ENCODE measurements at places on chromosomes 13 and 19. TPM values are rescaled to one million over a fixed set of nuclear protein-coding genes. Genes with fewer than 3 reads are reported as not detected.
A peak's percentile ranks its signal among the peaks of the same experiment; 100 is the strongest.

DNA sequence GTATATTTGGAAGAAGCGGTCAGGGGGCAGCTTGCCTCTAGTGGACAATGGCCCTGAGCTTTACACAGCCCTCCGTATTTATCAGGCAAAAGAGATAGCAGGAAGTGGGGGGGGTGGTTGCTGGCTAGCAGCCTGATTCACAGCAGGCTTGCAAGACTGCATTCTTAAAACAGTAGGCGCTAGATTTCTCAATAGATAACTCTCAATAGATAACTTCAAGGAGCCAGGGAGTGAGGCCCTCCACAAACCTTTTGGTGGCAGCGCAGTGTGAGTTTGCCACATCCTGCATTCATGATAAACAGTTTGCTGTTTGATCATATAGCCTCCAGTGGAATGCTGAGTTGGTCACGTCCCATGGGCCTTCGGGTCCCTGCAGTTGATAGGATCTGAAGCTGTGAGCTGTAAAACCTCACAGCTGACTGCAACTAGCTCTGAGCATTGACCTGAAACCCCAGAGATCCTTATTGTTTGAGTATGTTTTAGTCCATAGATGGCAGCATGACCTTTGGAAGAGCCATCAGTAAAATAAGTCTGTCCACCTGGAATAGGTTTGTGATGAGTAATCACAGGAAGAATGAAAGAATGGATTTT is 12.2 kb downstream of the FPR3 start:
- H3K4me1 ChIP-seq, result peaks cover 34% of the 10 kb centered on the region
- no peak overlapping the region for H3K4me3 ChIP-seq
- peak; percentile 32 for DNase-seq
- no peak overlapping the region for H3K27ac ChIP-seq

The JAK3 gene
- 5.9 TPM for total RNA-seq

The KLHL1 gene
- not detected for total RNA-seq

The CKM gene
- total RNA-seq, result not detected

DNA sequence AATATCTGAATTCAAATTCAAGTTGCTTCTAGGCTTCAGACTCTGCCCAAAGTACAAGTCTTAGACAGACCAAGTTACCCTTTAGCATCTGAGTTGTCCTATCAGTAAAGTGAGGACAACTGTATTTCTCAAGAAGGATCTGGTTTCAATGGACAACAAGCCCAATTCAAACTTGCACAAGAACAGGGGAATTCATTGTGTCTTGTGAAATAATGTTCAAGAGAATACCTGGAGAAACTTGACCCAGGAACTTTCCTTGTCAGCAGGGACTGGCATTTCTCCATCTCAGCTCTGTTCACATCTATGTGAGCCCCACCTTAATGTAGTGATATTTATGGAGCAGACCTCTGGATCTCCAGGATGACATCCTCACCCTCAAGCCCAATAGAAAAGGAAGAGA is 894.9 kb upstream of the SLC10A2 start:
- H3K4me1 ChIP-seq, result no peaks in the 10 kb centered on the region
- H3K27me3 ChIP-seq, result no peaks in the 10 kb centered on the region
- no peak overlapping the region for H3K27ac ChIP-seq
- no peak for DNase-seq

GRCh38 chr19:39139971-39140453 is 14.4 kb downstream of the PAK4 start:
- no peaks in the 10 kb centered on the region for H3K27me3 ChIP-seq
- DNase-seq, result no peak
- H3K4me1 ChIP-seq, result no peaks in the 10 kb centered on the region
- no peaks in the 10 kb centered on the region for H3K36me3 ChIP-seq

The ADGRE3 gene
- total RNA-seq, result not detected

GRCh38 chr13:87906411-87906810 is 235.2 kb downstream of the SLITRK5 start:
- no peaks in the 10 kb centered on the region for H3K36me3 ChIP-seq
- H3K27me3 ChIP-seq, result no peaks in the 10 kb centered on the region
- no peak for DNase-seq

- DNase-seq, result no peak
- no peak overlapping the region for H3K27ac ChIP-seq
- H3K4me3 ChIP-seq, result no peak overlapping the region
- no peaks in the 10 kb centered on the region for H3K27me3 ChIP-seq
- peaks cover 6% of the 10 kb centered on the region for H3K36me3 ChIP-seq
- H3K4me1 ChIP-seq, result no peaks in the 10 kb centered on the region
Observed at GRCh38 chr13:32682740-32683139, 96.5 kb downstream of the PDS5B start.

DNA sequence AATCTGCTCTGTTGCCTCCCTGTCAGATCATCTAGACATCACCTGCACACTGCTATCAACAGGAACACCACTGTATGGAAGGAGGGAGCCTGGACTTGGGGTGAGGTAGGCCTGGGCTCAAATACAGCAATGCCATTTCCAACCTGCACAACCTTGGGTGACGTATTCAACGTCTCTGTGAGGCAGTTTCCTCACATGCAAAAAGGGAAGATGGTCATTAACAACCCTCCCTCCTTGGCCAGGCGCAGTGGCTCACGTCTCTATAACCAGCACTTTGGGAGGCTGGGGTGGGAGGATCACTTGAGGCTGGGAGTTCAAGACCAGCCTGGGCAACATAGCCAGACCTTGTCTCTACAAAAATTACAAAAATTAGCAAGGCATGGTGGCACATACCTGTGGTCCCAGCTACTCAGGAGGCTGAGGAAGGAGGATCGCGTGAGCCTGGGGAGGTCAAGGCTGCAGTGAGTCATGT is 13.1 kb downstream of the XRCC1 start:
- no peaks in the 10 kb centered on the region for H3K36me3 ChIP-seq
- DNase-seq, result no peak
- no peaks in the 10 kb centered on the region for H3K27me3 ChIP-seq
- H3K4me1 ChIP-seq, result peaks cover 8% of the 10 kb centered on the region
- no peak overlapping the region for H3K4me3 ChIP-seq
- H3K27ac ChIP-seq, result peak overlapping the region; percentile 71

The HS6ST3 gene
- 0.11 TPM for total RNA-seq

The LRRC4B gene
- not detected for total RNA-seq

GRCh38 chr13:32587011-32587810 is 959 bp downstream of the PDS5B start:
- H3K36me3 ChIP-seq, result no peaks in the 10 kb centered on the region
- no peaks in the 10 kb centered on the region for H3K27me3 ChIP-seq
- DNase-seq, result peak; percentile 87
- H3K4me3 ChIP-seq, result peak overlapping the region; percentile 97

- peak overlapping the region; percentile 78 for H3K27ac ChIP-seq
- peak; percentile 92 for DNase-seq
- peaks cover 33% of the 10 kb centered on the region for H3K4me1 ChIP-seq
- no peaks in the 10 kb centered on the region for H3K36me3 ChIP-seq
Observed at GRCh38 chr19:5048091-5048726, 79.3 kb downstream of the KDM4B start.

DNA sequence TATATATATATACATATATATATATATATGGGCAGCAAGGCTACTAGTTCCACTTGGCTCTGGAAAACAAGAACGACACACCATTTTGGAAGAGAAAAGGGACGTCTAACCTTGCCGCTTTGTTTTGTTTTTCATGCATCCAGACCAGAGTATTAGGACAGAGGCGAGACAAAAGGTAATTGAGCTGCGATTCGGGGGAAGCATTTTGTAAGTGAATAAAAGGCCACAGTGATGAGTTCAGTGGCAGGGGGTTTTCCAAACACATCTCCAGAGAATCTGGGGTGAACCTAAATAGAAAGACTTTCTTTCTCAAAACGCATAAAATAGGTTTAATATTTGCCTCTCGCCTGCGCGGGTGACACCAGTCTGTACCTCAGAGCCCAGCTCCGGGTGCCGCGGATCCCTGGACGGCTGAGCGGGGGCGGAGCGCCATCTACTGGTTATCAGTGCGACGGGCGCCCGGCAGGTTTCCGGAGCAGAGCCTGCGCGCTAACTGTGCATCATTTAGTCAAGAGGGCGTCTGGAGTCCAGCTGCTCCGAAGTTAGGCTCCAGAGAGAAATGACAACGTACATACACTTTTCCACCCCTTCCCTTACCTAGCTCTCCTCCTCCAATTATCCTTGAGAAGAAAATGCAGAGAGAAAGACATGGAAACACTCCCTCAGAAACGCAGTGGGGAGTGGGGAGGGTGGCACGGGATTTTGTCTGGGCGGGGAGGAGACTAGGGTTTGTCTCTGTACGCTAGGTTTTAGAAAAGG is 262.3 kb downstream of the TBC1D4 start:
- H3K27ac ChIP-seq, result no peak overlapping the region
- H3K36me3 ChIP-seq, result no peaks in the 10 kb centered on the region
- H3K4me3 ChIP-seq, result peak overlapping the region; percentile 71

DNA sequence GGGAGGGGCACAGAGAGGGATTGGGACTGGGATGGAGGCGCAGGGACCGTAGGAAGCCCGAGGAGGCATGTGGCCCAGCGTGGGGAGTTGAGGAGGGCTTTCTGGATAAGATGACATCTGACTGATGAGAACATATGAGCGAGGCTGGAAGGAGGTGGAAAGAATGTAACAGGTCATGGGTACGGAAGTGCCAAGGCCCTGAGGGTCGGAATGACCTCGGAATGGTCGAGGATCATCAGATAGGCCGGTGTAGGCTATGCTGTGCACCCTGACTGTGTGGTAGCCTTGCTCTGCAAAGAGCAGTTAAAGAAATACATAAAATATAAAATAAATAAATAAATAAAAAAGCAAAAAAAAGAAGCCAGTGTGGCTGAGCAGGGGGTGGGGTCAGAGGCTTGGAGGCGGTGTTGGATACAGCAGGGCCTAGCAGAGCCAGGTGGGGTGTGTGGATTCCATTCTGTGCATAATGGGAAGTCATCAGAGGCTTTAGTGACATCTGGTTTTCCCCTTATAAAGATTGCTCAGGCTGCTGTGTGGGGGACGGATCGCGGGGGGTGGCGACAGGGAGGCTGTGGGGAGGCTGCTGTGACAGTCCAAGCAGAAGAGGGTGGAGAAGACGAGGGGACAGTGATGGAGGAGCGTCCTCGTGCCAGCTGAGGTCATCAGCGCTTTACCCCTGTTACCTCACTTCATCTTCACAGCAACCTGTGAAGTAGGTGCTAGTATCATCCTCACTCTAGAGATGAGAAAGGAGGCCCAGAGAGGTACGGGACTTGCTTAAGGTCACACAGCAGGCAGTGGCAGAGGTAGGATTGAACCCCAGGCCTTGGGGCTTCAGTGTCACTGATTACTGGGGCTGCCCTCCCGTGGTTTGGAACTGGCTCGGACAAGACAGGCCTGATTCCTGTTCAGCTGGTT is 5.0 kb downstream of the PAK4 start:
- peaks cover 6% of the 10 kb centered on the region for H3K4me1 ChIP-seq
- no peak overlapping the region for H3K27ac ChIP-seq
- no peak overlapping the region for H3K4me3 ChIP-seq
- DNase-seq, result no peak
- no peaks in the 10 kb centered on the region for H3K36me3 ChIP-seq

The PTGIR gene
- total RNA-seq, result 21.1 TPM

DNA sequence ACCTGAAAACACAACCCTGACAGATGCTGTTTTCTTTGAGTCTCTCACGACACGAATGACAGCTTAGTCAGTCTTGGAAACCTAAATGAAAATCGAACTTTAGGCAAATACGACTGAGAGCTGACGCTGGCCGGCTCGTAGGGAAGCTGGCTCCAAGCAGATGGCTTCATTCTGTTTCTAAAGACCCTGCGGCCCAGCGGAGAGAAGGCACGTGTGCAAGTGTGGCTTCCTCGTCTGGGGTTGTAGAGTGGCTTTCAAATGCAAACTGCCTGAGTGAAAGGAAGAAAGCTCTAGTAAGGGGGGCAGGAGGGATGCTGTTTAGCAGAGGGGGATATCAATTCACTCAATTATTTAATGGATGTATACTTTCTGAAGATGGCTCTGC is 26.1 kb upstream of the TIMM44 start:
- no peak overlapping the region for H3K4me3 ChIP-seq
- no peaks in the 10 kb centered on the region for H3K27me3 ChIP-seq
- no peaks in the 10 kb centered on the region for H3K4me1 ChIP-seq
- H3K36me3 ChIP-seq, result peaks cover 3% of the 10 kb centered on the region
- no peak overlapping the region for H3K27ac ChIP-seq
- DNase-seq, result no peak

- H3K27me3 ChIP-seq, result peaks cover 15% of the 10 kb centered on the region
- DNase-seq, result no peak
- no peaks in the 10 kb centered on the region for H3K36me3 ChIP-seq
- no peak overlapping the region for H3K27ac ChIP-seq
- no peak overlapping the region for H3K4me3 ChIP-seq
Observed at GRCh38 chr13:27810461-27810860, 18.2 kb downstream of the GSX1 start.

DNA sequence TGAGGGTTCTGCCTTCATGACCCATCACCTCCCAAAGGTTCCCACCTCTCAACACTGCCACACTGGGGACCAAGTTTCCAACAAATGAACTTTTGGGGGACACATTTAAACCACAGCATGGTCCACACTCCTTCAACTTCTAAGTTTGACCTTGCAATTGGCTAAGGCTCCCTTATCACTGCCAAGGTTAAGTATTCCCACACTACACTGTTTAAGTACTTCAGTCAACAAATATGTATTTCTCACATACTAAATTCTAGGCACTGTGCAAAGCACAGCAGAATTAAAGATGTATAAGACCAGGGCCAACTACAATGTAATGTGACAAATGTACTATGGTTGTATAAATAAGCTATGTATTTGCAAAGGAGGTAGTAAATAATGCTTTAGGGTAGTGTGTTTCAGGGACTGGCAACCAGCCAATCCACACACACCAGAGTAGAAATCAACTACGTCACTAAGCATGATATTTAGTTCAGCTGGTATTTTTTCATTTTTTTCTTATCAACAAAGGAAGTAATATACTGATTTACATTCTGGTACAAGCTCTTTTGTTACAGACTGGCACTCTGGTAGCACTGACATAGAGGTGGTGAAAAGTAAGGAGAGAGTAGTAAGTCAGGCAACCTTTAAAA is 12.2 kb downstream of the NUFIP1 start:
- peaks cover 19% of the 10 kb centered on the region for H3K36me3 ChIP-seq
- no peak overlapping the region for H3K4me3 ChIP-seq
- DNase-seq, result no peak
- peaks cover 15% of the 10 kb centered on the region for H3K4me1 ChIP-seq
- H3K27me3 ChIP-seq, result no peaks in the 10 kb centered on the region

DNA sequence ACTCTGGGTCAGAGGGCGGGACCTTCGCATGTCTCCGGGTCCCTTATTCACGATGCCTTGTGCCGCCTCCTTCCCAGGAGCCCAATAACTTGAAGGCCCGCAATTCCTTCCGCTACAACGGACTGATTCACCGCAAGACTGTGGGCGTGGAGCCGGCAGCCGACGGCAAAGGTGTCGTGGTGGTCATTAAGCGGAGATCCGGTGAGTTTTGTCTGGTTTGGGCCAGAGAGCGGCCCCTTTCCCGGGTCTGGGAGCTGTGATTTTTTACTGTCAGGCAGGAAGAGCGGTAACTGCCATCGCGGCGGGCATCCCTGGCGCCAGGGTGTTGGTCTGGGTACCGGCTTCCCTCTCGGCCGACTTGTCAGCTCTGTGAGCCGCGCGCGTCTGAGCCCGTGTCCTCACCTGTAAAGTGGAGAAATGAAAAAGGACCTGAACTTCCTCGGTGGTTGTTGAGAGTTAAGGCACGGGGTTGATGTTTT is 800 bp downstream of the RPL28 start:
- peak overlapping the region; percentile 68 for H3K27ac ChIP-seq
- H3K4me3 ChIP-seq, result peak overlapping the region; percentile 94
- H3K4me1 ChIP-seq, result peaks cover 33% of the 10 kb centered on the region
- no peaks in the 10 kb centered on the region for H3K27me3 ChIP-seq
- H3K36me3 ChIP-seq, result peaks cover 27% of the 10 kb centered on the region

- peaks cover 5% of the 10 kb centered on the region for H3K4me1 ChIP-seq
- DNase-seq, result no peak
- no peak overlapping the region for H3K27ac ChIP-seq
- no peaks in the 10 kb centered on the region for H3K36me3 ChIP-seq
Observed at GRCh38 chr19:29324291-29324680, 111.3 kb upstream of the UQCRFS1 start.
